Ovary (tissue), 10 donors: ENCODE measurements at places on chromosomes 2 and 18. TPM values are rescaled to one million over a fixed set of nuclear protein-coding genes. Genes with fewer than 3 reads are reported as not detected.

GRCh38 chr2:55155764-55156281 is 76.3 kb downstream of the CLHC1 start:
- no peak for DNase-seq

GRCh38 chr2:107772353-107772752 is 54.3 kb upstream of the RGPD4 start:
- no peak for DNase-seq

DNA sequence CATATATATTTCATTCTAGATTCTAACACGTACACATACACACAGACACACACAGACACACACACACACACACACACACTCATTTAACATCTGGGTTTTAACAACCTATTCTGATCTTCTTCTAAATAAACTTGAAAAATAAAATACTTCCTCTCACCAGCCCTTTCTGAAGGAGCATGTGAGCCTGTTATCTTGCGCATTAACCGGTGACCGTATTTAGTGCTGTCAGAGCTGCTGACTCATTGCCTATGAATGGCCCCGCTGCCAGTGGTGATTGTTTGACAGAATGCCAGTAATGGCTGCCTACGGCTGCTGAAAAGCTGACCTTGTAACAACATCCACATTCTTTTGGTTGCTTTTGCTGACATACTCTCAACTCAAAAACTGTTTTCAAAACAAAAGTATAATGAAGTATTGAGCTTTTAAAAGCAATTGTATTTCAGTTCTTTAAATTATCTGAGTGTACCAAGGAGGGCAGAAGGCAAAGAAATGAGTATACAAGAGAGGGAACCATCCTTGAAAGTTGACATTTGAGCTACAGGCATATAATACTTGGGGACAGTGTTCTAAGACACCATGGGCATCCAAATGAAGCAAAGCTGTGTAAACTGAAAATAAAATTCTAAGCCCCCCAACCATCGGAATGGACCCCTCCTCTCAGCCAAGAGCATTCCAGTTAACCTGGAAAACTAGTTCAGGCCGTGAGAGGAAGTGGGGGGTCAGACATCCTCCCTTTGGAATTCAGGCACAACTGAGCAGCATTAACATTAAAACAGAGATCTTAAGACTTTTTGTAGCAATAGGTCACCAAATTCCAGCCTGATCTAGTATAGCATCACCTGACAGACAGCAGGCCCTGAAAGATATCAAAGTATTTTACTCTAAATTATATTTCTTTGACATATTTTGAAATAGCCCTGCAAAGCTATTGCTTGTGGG is 50.2 kb upstream of the DTNA start:
- peak; percentile 83 for DNase-seq

Gene LONRF2
- polyA plus RNA-seq = 4.7 TPM

Gene CYS1
- polyA plus RNA-seq = 5.9 TPM
